ENCODE measurements at places on chromosomes 1 and 21.

DNA sequence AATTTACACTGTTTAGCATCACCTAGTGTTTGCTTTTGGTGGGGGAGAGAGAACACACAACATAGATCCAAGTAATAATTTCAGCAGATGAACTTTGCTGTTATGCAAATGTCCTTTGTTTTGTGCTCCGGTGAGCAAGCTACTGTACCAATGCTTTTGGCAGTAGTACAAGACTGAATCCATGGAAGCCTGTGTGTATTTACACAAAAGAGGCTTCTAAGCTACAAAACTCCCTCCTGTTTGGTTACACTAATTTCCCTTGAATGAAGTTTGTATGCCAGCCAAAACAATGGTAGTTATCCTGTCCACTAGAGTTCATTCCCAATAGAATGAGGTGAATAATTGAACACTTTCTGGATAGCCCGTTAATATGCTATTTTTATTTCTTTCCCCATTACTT, 320.5 kb downstream of the KCTD3 start:
- no peak for DNase-seq

DNA sequence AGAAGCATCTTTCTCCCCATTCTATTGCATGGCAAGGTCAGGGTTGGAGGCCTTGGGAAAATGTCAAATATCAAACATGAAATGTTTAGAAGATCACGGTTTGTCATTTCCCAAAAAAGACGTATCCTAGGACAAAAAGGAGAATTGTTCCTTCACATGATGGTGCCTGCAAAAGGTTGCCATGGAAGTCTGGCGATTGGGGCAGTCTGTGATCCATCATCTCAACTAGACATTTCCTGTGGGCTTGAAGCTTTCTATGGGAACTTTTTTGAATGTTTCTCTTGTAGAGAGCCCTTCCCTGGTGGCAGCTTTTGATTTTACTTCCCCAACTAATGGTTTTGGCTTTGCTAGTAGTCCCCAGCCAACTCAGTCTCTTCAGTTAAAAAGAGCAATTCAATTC, 106.3 kb downstream of the TGFB2 start:
- DNase-seq: no peak

GRCh38 chr1:43286533-43286932, 1.2 kb upstream of the C1orf210 start:
- DNase-seq: no peak

DNA sequence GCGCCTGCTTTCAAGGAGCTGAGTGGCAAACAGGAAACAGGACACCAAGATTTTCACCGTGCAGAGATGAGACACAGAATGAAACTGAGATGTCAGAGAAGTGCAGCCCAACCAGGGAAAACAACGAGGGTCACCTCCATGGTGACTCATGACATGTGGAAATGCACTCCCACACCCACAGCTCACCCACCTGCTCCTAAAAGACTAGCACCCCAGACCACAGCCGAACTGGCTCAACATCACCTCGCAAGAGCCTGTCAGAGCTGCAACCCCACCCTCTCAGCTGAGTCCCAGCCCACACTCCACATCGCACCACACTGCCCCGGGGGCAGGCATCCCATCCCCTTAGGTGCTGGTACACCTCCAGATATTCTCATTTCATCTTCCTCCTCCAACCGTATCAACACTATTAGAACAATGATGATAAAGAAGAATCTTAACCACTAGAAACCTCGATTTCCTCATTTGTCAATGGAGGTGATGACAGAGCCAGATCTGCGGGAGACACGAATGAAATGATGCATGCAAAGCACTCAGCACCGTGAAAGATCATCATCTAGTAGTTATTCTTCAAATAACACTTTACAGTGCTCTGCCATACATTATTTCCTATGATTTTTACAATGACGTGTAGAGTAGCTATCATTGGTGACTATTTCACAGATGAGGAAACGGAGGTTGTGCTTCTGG, 103.2 kb downstream of the DMRTB1 start:
- DNase-seq: no peak

- no peak for DNase-seq
Observed at GRCh38 chr1:38964140-38964548, 22.5 kb upstream of the RHBDL2 start.

DNA sequence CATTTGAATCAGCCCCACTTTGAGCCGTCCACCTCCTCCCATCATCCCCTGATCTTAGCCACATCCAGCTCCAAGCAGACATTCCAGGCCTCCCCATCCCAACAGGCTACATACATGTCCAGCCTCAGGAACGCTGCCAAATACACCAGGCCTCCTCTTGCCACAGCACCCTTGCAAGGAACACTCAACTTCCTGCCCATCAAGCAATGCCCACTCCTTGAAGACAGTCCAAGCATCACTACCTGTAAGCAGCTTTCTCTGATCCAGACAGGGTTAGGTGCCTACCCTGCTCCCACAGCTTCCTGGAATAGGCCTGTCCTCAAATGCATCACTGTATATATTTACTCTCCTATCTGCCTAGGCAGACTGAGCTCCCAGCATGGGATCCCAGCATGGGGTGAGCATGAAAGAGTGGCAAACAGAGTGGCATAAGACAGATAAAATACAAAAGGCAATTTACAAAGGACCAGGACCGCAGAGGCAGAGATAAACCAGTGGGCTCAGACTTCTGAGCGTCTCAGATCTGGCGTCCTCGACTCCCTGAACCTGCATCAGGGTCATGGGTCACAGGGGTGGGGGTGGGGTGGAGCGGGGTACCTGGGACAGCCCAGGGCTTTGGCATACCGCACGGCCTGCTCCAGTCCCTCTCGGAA, 816 bp downstream of the HYI start:
- DNase-seq: no peak

DNA sequence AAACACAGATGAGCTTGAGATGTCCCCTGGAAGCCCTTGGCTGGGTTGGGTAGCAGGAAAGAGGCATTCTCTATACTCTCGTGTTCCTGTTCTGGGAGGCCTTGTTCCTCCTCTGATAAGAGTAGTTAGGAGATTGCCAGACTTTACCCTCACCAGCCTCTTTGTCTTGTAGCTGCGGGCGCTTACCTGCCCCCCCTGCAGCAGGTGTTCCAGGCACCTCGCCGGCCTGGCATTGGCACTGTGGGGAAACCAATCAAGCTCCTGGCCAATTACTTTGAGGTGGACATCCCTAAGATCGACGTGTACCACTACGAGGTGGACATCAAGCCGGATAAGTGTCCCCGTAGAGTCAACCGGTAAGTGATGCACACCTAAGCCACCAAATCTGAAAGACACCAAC, 5.2 kb downstream of the AGO1 start:
- no peak for DNase-seq

- peak; percentile 42 for DNase-seq
Observed at GRCh38 chr1:161910604-161911003, 113.1 kb downstream of the OLFML2B start.

DNA sequence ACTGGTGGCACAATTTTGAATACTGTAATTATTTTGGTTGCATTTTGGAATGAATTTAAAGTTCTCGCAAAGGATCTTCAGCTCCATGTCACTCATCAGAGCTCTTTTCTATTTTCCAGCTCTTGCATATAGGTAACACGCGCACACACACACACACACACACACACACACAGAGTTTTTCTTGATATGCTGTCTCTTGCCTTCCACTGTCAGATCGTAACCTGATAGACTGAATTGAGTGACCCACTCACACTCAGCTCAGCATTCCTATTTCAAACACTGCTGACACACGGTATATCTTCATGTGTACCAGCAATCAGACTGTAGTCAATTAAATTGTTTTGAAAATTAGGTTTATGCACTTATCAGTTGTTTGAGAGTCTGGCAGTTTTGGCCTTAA, 214.1 kb downstream of the PBX1 start:
- no peak for DNase-seq

DNA sequence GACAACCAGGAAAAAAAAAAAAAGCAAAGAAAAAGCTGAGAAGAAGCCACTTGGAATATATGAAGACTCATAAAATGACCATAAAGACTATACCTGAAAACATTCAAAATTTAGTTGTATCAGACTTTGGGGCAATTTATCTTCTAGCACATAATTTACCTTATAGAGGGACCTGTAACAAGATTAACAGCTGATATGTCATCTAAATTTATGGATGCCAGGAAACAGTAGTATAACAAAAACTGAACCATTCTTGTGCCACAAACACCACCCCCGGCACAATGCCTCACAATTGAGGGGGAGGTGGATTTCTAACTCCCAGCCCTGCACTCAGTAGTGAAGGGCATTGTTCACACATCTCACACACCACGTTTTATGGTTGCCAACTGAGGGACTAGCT, 1352.0 kb downstream of the BRINP3 start:
- no peak for DNase-seq

GRCh38 chr1:58611861-58612385, 34.9 kb upstream of the TACSTD2 start:
- no peak for DNase-seq

DNA sequence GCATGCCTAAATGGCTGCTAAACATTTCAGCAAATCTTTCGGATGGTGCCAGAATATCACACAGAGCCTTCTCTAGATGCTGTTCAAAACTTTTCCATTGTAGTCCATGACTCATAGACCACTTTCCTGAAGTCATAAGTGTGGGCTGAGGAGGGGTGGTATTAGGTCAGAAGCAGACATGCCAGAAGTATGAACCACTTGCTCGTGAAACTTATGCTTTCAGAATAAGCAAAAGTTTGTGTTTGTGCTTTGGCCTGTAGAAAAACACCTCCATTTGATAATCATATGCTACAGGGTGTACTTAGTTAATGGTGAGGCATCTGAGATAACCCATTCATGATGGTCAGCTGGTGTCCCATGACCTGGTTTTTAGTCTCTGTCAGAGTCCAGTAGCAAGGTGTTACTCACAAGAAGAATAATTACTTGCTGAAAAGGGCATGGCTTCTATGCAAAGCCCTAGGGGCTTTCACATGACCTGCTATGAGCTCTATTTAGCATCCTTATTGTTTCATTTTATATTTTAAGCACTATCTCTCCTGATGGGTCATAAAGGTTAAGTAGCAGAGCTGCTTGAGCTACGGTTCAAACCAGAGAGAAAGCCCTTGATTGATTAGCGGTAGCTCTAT, 183.1 kb upstream of the IVNS1ABP start:
- peak; percentile 81 for DNase-seq

DNA sequence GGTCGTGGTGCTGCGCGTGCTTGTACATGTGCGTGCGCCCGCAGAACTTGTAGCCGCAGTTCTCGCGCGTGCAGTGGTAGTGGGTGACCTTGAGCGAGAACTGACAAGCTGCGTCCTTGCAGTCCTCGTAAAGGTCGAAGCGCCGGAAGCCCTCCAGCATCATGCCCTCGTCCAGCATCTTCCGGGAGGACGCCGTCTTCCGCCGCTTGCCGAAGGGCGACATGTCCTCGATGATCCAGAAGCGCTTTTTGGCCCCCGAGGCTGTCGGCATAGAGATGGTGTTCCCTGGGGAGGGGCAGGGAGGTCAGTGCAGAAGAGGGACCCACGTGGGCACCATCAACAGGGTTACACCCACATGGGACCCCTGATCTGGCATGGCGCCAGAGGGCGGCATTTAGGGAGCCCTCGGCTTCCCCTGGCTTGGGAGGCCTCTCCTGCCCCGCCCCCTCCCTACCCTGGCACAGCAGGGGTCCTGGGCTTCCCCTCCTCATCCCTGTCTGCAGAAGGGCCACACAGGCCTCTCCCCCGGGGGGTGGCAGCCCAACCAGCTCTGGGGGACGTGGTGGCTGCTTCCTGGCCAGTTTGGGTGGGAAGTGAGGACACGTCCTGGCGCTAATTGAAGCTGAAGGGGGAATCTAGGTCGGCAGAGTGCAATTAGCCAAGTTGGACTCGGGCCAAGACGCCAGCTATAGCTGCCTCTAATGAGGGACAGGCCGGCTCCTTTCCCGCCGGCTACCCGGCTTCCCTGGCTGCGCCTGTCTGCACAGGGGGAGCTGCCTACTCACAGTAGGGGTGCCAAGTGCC, 156.5 kb downstream of the CASZ1 start:
- no peak for DNase-seq

- DNase-seq: no peak
Observed at GRCh38 chr1:156276532-156276931, 6.1 kb downstream of the SMG5 start.

DNA sequence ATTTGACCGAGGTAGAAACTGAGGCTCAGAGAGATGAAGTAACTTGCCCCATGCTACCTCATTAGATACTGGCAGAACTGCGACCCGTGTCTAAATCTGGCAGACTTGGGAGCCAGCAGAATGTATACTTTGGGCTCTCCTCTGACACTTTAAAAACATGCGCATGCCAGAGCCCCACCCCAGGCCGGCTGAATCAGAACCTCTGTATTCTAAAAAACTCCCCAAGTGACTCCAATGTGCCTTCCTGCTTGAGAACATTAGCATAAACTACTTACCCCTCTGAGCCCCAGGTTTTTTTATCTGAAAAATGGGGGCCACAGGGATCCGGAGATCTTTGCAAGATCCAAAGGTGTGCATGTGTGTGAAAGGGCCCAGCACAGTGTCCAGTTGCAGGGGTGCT, 344.7 kb upstream of the USP24 start:
- DNase-seq: no peak

DNA sequence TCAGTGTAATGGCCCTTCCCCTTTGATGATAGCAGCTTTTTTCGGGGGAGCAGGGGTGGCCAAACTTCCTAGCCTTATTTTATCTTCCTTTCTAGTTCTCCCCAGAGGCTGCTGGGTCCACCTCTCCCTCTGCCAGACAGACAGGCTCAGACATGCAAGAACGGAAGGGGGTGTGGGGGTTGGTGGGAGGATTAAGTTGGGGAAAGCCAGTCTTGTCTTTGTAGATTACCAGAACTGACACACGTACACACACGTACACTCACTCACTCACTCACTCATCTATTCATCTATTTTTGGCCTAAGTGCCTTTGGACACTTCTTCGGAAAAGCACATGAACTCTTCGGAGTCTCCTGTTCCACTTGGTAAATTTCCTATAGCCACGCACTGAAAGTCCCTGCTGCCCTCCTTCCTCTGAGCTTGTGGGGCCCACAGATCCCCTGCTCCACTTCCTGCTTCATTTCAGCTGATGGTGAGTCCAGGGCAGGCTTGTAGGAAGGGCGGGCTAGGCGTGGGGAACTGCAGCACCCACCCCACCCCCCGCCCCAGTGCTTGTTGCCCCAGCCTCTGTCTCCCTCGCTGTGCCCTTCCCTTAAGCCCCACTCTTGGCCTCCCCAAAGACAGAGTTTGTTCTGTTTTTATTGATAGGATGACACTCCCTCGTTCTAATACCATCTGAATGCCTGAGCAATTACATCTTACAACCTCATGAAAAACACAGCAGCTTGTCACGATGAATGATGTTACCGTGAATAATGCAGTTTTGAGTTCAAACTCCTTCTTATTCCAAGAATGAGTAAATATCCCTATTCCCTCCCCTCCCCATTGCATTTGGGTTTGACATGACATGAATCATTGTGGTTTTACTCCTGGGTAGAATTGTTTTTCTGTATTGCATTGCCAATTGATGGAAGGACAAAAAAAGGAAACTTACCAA, 60.7 kb upstream of the ATP5PO start:
- peak; percentile 95 for DNase-seq

GRCh38 chr1:86703696-86704457, 499 bp upstream of the SH3GLB1 start:
- no peak for DNase-seq
